Right renal pelvis (tissue), 4 donors: ENCODE measurements at places on chromosomes 7 and 10.

DNA sequence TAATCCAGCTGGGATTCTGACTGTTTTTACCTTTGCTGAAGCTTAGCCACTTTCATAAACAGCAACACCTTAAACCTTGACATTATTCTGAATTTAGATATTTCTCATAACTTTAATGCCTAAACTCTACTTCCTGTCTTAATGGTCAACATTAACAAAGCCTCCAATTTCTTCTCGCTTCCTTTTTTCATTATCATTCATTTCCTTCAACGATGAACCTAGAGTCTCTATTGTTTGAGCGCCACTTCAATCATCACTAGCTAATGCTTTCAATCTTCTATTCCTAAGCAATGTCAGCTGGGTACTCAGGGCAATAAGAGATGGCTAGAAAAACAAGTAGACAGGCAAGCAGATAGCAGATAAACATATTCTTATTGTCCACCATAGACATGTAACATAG, 96.6 kb upstream of the TMEM196 start:
- DNase-seq: no peak

GRCh38 chr7:55484834-55485233, 87.5 kb downstream of the VOPP1 start:
- no peak for DNase-seq

- no peak for DNase-seq
These were observed 74.1 kb downstream of the ITIH5 start for GRCh38 chr10:7592627-7593026.

GRCh38 chr10:49560526-49560925, 21.6 kb upstream of the ERCC6 start:
- no peak for DNase-seq

GRCh38 chr10:69640196-69640980, 10.3 kb downstream of the FAM241B start:
- DNase-seq: no peak

- no peak for DNase-seq
These were observed 602.3 kb downstream of the SORCS3 start for GRCh38 chr10:105243381-105243780.

- no peak for DNase-seq
These were observed 2.9 kb downstream of the PPP1R3C start for GRCh38 chr10:91629715-91630549.

DNA sequence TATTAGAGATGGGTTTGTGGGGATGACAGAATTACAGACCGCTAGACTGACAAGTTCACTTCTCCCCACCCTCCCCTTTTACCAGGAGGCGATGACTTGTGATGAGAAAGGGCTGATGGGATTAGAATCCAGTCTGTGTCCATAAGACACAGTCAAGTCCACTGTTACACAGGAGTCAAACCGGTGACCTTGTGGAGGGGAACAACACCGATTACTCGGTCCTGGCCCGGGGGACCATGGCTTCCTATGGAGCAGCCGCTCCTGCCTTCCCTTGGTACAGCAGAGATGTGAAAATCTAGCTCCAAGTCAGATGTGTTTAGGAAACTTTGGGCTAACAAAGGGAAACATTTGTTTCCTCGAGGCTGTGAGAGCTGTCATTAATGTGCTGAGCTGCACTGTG, 105.5 kb downstream of the ACTR3B start:
- DNase-seq: no peak

GRCh38 chr10:97163781-97164501, 21.8 kb downstream of the SLIT1 start:
- no peak for DNase-seq

DNA sequence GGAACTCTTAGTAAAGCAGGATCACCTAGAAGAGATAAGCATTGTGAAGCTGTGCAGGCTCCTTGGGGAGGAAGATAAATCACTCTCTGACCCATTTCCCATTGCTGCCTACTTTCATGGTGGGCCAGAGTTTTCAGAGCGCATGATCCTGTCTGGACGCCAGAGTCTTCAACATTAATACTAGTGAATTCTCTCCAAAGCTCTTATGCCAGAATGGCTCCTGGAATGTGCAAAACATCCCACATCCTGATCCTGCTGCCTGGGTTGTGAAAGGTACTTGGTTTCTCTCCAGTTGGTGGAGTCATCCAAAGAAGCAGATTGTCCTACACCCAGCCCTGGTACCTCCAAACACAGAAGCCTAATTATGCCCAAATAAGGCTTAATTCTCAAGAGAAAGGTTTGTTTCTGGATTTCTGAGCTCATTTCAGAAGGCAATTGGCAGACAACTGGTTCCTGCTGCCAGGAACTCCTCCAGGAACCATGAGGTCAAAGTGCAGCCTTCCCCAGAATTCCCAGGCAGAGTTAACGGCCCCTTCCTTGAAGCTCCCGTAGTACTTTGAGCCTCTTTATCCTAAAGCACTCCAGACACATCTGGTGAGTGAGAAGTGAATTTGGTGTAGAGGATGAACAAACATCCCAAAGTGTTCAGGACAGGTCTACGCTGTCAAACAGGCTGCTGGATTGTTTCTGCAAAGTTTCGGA, 495.2 kb downstream of the PLXNA4 start:
- DNase-seq: no peak

DNA sequence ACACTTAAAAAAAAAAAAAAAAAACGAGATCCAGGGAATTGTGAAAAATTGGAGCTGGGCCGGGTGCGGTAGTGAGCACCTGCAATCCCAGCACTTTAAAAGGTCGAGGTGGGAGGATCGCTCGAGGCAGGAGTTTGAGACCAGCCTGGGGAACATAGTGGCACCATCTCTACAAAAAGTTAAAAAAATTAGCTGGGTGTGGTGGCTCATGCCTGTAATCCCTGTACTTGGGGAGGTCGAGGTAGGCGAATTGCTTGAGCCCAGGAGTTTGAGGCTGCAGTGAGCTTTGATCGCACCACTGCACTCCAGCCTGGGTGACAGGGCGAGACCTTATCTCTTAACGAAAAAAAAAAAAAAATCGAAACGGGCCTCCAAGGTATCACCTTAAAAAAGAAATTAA, 2.0 kb downstream of the CLDN4 start:
- DNase-seq: no peak

- DNase-seq: no peak
These were observed 77.6 kb upstream of the LRRC4 start for GRCh38 chr7:128108641-128109423.

- no peak for DNase-seq
These were observed 22.7 kb downstream of the OTUD1 start for GRCh38 chr10:23461557-23461956.

DNA sequence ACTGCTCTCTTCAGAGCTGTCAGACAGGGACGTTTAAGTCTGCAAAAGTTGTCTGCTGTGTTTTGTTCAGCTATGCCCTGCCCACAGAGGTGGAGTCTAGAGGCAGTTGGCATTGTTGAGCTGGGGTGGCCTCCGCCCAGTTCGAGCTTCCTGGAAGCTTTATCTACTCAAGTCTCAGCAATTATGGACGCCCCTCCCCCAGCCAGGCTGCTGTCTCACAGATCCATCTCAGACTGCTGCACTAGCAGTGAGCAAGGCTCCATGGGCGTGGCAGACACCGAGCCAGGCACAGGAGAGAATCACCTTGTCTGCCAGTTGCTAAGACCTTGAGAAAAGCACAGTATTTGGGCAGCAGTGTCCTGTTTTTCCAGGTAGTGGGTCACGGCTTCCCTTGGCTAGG, 98.1 kb downstream of the SDHAF3 start:
- no peak for DNase-seq

DNA sequence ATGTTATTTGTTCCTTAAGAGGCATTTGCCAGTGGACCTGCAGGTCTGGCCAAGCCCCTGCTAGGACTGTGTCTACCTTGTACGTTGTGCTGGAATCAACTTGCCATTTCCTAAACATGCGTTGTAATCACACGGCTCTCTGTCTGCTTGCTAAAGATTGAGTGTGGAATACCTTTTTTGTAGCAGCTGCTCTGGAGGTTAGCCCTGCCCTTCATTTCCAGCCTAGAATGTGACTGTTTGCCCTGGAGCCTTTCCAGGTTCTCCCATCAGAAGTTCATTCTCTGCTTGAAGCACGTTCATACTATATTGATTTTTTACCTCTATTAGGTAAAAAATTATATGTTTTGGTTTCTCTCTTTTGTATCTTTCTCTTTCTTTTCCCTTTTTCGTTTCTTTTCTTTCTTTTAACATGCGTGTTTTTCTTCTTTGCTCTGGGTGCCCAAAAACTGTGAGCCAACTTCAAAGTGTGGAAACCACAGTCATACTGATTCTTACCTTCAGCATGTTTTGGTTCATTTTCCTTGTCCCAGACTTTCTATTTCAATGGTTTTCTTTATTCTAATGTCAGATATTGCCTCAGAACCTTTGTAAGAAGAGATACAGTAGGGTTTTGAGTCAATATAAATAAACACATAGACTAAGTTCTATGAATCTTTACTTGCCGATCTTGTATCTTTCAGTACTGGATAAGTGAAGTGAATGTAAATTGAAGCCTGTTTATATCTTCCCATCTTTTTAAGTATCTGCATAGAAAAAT, 111.9 kb upstream of the RPA3 start:
- DNase-seq: no peak

DNA sequence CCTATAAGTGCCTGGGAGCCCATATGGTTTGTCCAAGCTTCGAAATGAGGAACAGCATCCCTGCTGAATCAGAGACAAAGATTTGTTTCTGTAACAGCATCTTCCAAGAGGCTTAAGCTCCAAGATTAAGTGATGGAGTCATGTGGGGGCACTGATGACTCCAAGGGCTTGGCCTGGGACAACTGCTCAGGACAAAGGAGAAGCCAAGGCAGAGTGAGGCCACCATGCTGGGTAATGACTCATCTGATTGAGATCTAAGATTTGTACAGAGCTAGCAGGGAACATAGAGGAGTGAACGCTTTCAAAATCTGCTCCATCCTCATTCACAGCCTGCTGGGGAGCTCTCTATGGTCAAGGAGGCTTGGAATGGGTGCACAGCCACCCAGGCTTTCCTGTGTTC, 49.3 kb downstream of the C10orf120 start:
- no peak for DNase-seq
